ENCODE measurements at places on chromosomes 1 and 21. TPM values are rescaled to one million over a fixed set of nuclear protein-coding genes. Genes with fewer than 3 reads are reported as not detected.

RNU1-3 gene
- under 0.01 TPM for total RNA-seq

FAM76A gene
- total RNA-seq: 5.2 TPM

RAD54L gene
- total RNA-seq: 0.62 TPM

HES3 gene
- total RNA-seq: not detected

A3GALT2 gene
- not detected for total RNA-seq

S100A7A gene
- not detected for total RNA-seq

STIL gene
- total RNA-seq: 2.0 TPM

TFB2M gene
- 17.0 TPM for total RNA-seq

DDR2 gene
- 95.1 TPM for total RNA-seq

PLPPR5 gene
- total RNA-seq: not detected

MTARC2 gene
- total RNA-seq: 11.8 TPM

SLC30A2 gene
- not detected for total RNA-seq

CRNN gene
- total RNA-seq: not detected

MANEAL gene
- 0.81 TPM for total RNA-seq

TTC34 gene
- 0.15 TPM for total RNA-seq

SYDE2 gene
- total RNA-seq: 0.59 TPM

PHF13 gene
- total RNA-seq: 13.7 TPM

LHX4 gene
- not detected for total RNA-seq

LCE3D gene
- total RNA-seq: not detected

GLIS1 gene
- 3.2 TPM for total RNA-seq

OR2T35 gene
- total RNA-seq: not detected
